HS-5 (cell line): ENCODE measurements at places on chromosomes 16 and 17.

DNA sequence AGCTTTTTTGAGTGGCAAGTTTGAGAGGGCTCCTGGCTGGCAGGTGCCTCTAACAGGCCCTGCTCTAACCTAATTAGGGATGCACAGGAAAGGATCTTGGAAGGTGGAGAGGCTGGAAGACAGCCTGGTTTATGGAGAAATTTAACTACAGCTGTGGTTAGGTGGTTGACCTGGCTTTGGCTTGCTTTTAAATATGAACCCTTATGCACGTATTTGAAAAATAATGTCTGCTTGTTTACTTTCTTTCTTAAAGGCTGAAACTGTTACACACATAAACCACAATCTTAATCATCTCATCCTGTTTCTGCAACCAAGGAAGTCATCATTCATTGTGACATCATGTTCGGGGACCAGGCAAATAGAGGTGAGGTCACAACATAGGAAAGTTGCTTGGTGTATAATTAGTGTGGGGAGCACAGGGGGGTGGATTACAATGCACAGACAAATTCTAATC lies 23.1 kb upstream of the DHRS13 start:
- DNase-seq = peak; percentile 80

DNA sequence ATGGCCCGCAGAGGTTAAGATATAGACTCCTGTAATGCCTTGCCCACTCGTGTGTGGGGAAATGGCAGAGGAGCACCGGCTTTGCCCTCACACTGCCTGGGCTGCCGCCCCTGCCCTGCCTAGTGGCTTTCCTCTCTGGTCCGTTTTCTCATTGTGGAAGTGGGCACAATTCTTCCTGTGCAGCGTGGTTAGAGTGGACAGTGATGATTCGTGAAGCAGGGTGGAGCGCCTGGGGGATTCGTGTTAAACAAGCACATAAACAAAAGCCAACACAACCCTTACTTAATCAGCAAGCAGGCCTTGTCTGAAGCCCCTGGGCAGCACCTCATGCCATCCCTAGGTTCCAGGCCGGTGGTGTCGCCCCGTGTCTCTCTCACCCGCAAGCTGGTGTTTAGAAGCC lies 269.7 kb downstream of the SEC14L1 start:
- no peak for DNase-seq

- DNase-seq = no peak
Measured at GRCh38 chr17:5545051-5545987, 39.0 kb downstream of the NLRP1 start.

GRCh38 chr16:57749856-57750452 lies 14.4 kb downstream of the KATNB1 start:
- DNase-seq = no peak
